CD4-positive, CD25-positive, alpha-beta regulatory T cell (primary cell): ENCODE measurements at places on chromosomes 1 and 21.

DNA sequence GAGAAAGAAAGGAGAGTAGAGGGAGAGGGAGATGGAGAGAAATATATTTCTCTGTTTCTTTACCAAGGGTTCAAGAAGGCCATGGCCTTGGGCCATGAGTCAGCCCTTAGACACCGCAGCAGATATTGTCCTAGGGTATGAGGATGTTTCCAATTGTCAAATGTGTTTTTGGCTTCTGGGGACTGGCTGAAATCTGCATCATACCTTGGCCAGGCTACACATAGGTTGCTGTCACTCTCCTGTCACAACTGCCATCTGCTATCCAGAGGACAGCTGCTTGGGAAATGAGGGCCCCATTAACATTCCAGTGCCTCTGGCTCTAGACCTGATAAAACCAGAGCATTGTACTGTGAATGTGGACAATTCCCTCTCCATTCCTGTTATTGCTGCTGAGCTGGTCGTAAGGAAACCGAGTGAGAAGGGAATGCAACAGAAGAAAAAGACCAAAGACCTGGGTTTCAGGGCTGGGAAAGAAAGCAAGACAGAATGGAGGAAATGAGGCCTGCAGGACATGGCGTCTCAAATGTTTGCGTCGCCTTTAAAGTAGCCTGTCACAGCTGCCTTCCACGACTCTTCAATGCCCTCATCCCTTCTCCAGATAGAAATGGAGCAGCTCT is 8.8 kb upstream of the PIGC start:
- H3K27me3 ChIP-seq: no peaks in the 10 kb centered on the region
- H3K36me3 ChIP-seq: no peaks in the 10 kb centered on the region
- peaks cover 15% of the 10 kb centered on the region for H3K4me1 ChIP-seq
- no peak overlapping the region for H3K4me3 ChIP-seq
- DNase-seq: no peak

DNA sequence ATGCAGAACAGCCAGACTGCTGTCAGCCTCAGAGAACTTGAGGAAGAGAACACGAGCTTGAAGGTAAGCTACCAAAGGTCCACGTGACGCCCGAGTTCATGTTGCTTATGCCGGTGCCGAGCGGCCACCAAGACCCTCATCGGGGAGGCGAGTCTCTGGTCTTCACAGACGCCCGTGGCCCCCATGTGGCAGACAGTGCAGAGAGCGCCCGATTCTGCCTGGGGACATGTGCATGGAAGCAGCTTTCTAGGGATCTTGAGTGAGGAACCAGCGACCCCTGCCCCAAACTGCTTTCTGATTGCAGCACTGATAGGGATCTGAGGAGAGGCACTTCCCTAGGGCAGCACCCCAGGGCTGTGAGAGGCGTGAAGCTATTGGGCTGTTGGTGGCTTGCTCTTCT is 56.3 kb upstream of the DIP2A start:
- H3K27me3 ChIP-seq: no peaks in the 10 kb centered on the region
- no peak overlapping the region for H3K4me3 ChIP-seq

GRCh38 chr1:44681905-44682882 is 7.7 kb downstream of the ARMH1 start:
- no peaks in the 10 kb centered on the region for H3K36me3 ChIP-seq
- H3K4me3 ChIP-seq: no peak overlapping the region
- H3K27me3 ChIP-seq: no peaks in the 10 kb centered on the region
- H3K4me1 ChIP-seq: no peaks in the 10 kb centered on the region

DNA sequence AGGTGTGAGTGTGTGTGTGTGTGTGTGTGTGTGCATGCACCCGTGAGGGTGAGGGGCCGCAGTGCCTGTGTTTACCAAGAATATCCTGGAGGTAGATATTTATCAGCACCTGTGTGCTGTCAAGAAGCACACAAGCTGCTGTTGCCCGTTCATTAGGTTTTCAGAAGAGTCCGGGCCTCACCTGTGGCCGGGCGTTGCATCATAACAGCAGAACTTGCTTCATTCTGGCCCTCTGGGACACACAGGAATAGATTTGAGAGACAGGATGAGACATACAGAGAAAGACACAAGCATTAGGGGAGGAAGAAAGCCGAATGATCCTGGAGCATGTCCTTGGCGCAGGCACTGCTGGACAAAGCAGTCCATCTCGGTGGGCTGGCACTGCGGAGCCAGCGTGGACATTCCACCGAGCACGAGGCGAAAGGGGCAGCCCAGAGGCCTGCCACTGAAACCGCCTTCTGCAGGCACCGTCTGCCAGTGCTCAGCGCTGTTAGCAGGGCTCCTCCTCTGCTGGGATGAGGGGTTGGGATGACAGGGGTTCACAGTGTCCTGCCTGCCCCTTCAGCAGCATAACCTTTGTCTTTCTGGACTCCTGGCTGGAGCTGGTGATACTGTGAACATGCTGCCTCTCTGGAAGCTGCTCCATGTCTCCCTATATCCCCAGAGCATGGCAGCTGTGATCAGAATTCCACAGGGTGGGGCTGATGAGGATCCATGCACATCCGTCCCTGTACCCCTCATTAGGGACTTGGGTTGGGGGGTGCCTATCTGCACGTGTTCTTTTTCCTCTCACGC is 81.1 kb downstream of the PEX14 start:
- DNase-seq: no peak
- no peaks in the 10 kb centered on the region for H3K4me1 ChIP-seq
- H3K27me3 ChIP-seq: no peaks in the 10 kb centered on the region
- H3K27ac ChIP-seq: no peak overlapping the region
- H3K4me3 ChIP-seq: no peak overlapping the region

DNA sequence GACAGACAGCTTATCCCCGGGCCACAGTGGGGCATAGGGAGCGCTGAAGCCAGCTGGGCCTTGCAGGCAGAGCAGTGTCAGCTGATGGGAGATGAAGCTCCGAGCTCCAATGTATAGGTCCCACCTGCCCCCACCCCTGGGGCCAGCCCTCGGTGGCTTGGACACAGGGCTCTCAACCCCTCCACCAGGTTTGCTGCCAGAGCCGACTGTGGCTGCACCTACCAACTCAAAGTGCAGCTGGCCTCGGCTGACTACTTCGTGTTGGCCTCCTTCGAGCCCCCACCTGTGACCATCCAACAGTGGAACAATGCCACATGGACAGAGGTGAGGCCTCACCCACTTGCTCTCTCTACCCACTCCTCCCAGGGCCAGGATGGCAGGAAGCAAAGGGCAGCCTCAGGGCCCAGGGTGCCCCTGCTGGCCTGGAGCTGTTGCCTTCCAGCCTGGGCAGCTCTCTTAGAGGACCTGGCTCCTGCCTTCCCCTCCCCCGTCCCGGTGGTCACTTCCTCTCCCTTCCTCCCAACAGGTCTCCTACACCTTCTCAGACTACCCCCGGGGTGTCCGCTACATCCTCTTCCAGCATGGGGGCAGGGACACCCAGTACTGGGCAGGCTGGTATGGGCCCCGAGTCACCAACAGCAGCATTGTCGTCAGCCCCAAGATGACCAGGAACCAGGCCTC is 7.7 kb downstream of the MAD2L2 start:
- DNase-seq: no peak
- no peak overlapping the region for H3K4me3 ChIP-seq
- no peaks in the 10 kb centered on the region for H3K4me1 ChIP-seq
- H3K27ac ChIP-seq: no peak overlapping the region
- no peaks in the 10 kb centered on the region for H3K27me3 ChIP-seq

DNA sequence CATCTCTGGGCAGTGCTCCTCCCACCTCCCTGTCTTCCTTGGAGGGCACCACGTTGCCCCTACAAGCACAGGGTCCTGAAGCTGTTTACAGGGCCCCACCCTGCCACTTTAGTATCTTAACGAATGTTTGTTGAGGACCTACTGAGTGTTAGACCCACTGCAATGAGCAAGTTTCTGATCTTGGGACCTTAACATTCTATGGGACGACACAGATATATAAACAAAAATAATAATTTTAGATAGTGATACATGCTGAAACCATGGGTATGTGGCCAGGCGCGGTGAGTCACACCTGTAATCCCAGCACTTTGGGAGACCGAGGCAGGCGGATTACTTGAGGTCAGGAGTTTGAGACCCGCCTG is 10.1 kb downstream of the ENTREP3 start:
- no peaks in the 10 kb centered on the region for H3K27me3 ChIP-seq
- H3K36me3 ChIP-seq: no peaks in the 10 kb centered on the region
- no peak for DNase-seq
- peaks cover 37% of the 10 kb centered on the region for H3K4me1 ChIP-seq

DNA sequence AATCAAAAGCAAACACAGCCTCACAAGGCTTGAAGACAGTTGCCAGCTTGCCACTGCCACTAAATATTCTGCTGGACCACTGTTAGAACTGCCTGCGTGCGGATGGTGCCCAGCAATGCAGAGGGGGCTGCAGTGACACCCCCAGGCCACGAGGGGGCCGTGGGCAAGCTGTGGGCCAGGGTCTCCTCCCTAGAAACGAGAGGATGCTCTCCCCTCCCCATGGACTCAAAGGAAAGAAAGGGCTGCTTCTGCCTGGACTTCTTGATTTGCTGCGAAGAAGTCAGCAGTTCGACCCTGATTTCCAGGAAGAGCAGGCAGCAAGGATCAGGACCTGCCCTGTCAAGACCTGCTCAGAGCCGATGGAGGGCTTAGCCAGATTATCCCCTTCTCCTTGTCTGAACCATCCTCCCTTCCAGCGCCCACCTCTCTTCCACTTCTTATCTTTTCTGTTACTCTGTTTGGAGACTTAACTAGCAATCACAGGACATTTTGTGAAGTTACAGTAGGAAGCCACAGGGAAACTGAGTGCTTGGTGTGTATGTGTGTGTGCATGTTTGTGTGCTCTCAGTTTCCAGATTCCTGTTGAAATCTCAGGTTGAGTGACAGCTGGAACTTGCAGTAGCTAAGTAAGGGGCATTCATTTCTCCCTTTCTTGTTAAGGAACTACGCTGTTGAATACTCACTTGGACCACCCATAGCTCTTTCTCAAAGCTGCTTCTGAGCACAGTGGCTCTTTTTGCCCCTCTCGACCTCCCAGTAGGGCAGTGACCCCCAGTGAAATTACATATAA is 2.7 kb downstream of the MAN1C1 start:
- H3K27me3 ChIP-seq: peaks cover 7% of the 10 kb centered on the region
- no peaks in the 10 kb centered on the region for H3K36me3 ChIP-seq
- peak; percentile 45 for DNase-seq
- H3K27ac ChIP-seq: peak overlapping the region; percentile 36

DNA sequence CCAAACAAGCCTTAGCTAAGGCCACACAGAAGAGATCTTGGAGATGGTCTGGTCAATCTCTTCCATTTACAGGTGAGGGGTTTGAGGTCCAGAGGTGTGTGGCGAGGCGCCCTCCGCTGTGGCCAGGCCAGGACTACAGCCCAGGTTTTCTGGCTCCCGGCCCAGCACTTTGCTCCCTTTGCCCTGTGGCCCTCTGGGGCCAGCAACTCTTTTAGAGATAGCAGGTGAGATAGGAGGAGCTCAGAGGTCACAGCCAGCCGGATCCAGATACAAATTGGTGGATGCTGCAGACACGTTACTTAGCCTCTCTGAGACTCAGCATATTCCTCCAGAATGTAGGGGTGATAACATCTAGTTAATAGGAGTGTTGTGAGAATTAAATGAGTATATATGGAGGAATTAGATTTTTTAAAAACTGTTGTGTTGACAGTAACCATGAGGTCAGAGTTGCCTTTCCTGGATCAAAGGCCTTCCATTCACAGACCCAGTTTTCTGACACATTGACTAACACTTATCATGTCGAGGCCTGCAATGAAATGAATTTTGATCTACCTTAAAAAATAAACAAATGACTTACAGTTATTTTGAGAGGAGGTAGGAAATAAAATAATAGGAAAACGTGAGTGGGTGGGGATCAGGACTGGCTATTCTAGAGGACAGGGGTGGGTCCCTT is 16.6 kb downstream of the TEX35 start:
- H3K4me3 ChIP-seq: no peak overlapping the region
- no peaks in the 10 kb centered on the region for H3K36me3 ChIP-seq

DNA sequence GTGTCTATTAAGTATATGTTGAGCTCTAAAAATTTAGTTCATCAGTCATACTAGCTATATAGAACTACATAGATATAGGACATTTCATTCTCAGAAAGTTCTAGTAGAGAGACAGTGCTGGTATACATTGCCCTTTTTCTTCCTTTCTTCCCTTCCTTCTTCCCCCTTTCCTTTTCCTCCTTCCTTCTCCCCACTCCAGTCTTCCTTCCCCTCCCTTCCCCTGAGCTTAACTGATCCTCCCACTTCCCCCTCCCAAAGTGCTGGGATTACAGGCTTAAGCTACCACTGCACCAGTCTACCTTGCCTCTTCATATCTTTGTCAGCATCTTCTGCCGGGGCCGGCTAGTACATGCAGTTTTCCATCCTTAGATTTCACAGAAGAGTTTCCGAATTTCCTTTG is 12.1 kb downstream of the THRAP3 start:
- no peaks in the 10 kb centered on the region for H3K27me3 ChIP-seq
- H3K27ac ChIP-seq: no peak overlapping the region
- DNase-seq: no peak
- peaks cover 39% of the 10 kb centered on the region for H3K36me3 ChIP-seq
- H3K4me3 ChIP-seq: no peak overlapping the region

DNA sequence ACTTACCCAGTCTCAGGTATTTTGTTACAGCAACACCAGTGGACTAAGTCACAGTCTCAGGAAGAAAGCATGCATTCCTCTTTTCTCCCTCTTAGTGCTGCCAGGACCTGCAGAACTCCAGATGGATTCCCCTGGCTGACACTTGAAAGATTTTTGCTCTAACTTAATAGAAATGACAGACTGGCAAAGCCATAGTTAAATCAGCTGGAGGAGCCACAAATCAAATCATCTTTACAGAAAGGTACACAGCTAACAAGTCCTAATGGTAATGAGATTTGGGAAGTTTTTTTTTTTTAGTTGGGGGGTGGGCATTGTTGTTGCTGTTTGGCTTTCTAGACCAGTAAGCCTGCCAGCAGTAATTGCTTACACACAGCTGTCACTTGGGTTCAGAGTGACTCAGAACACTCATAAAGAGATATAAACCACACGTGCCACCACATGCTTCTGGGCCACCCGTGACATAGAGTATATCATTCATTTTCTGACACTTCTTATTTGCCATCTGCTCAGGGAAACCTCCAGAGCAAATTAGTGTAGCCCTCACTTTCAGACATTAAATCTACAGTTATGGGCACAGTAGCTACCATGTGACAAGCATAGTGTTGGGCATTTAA is 72.4 kb downstream of the FH start:
- DNase-seq: no peak
- H3K4me1 ChIP-seq: no peaks in the 10 kb centered on the region
- no peaks in the 10 kb centered on the region for H3K27me3 ChIP-seq
- no peak overlapping the region for H3K4me3 ChIP-seq

- no peak overlapping the region for H3K27ac ChIP-seq
- H3K27me3 ChIP-seq: no peaks in the 10 kb centered on the region
- peak; percentile 20 for DNase-seq
- no peaks in the 10 kb centered on the region for H3K36me3 ChIP-seq
- H3K4me3 ChIP-seq: no peak overlapping the region
These were observed 96.9 kb upstream of the AKT3 start for GRCh38 chr1:243946946-243947345.
